ENCODE measurements at places on chromosomes 6 and 20. TPM values are rescaled to one million over a fixed set of nuclear protein-coding genes. Genes with fewer than 3 reads are reported as not detected.

HCK gene
- 0.61 TPM for total RNA-seq

ADGRF5 gene
- total RNA-seq, result not detected

CRNKL1 gene
- 23.2 TPM for total RNA-seq

ULBP2 gene
- total RNA-seq, result 0.60 TPM

ZC3H12D gene
- 27.0 TPM for total RNA-seq

SH3BGRL2 gene
- total RNA-seq, result 0.89 TPM

Measured in activated naive CD8-positive, alpha-beta T cell treated with anti-CD3 and anti-CD28 coated beads, Interleukin-2, amount 10 ng/mL, durations not matched to agents 7 days and 5 days (primary cell).